ENCODE measurements at places on chromosomes 12 and 14.

DNA sequence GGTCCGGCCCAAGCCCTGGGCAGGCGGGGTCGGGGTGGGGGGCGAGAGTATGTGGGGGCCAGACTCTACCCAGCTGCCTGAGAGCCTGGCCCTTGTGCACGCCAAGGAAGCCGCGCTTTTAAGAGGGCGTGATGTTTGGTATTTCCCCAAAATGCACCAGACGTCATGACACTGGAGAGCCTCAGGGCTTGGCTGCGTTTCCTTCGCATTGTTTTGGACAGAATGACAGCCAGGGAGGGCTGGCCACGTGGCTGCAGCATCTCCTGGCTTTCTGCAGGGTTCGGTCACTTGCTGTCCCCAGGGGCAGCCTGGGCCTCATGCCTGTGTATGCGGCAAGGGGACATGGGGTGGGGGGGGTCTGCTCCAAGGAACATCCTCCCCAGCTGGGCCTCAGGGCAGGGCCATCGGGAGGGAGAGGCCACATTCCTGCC, 16.1 kb upstream of the NUDT14 start:
- no peak for DNase-seq

DNA sequence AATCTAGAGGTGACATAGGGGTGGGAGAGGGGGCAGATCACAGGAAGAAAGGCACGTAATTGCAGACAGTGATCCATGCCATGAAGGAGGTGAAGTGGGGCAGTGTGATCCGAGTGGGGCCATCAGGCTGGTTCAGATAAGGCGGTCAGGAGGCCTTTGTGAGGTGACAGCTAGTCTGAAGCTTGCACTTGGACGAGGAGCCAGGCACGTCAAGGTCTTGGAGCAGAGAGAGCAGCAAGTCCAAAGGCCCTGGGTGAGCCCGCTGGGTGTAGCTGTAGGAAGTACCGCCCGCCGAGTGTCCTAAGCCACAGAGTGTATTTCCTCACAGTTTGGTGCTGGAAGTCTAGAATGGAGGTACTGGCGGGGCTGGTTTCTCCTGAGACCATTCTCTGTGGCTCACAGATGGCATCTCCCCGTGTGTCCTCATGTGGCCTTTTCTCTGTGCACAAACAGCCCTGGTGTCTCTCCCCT, 23.6 kb downstream of the RHOF start:
- no peak for DNase-seq

DNA sequence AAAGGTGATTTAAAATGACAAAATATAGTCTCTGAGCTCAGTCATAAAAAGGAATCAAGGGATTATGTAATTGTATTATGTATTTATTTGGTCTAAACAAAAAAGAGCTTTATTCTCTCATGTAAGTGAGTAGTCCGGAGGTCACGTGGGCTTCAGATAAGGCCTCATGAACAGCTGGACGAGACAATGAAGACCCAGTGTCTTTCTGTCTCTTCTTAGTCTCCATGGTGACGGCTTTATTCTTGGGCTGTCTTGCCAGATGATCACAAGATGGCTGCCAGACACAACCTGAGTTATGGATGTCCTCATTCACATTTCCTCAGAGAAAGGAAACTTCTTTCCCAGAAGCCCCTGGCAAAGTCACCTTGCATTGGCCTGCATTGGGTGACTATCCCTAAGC, 98.6 kb downstream of the ARF6 start:
- no peak for DNase-seq

- DNase-seq = no peak
Measured at GRCh38 chr12:104050436-104050835, 449 bp upstream of the GLT8D2 start.

DNA sequence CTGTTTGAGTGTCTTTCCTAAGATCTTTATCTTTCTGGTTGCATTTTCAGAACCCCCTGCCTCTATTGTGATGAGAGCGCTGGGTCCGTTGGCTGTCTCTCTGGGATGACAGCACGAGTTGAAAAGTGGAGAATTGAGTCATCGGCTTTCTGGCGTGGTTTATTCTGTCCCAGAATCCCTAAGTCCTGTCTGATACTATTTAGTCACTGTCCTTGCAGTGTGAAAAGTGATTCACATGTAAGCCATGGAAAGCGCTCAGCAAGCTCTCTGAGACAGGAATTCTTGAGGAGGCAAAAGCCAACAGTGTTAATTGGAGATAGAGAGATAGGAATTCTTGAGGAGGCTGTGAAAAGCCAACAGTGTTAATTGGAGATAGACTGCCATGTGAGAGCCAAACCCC, 121.7 kb downstream of the CHST11 start:
- peak; percentile 49 for DNase-seq

DNA sequence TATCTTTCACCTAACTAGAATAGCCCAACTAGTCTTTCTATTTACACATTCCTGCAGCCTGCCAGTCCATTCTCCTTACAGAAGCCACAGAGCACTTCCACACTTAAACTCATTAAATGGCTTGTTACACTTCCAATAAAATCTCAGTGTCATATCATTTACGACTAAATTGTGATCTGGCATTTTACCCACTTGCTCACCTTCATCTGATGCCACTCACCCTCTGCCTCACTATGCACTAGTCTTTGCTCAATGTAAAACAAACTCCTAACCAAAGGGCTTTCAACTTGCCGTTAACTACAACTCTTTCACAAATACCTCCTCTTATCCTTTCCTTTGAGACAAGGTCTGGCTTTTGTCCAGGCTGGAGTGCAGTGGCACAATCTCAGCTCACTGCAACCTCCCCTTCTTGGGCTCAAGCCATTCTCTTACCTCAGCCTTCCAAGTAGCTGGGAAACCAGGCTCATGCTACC, 24.1 kb downstream of the YAF2 start:
- peak; percentile 94 for DNase-seq

DNA sequence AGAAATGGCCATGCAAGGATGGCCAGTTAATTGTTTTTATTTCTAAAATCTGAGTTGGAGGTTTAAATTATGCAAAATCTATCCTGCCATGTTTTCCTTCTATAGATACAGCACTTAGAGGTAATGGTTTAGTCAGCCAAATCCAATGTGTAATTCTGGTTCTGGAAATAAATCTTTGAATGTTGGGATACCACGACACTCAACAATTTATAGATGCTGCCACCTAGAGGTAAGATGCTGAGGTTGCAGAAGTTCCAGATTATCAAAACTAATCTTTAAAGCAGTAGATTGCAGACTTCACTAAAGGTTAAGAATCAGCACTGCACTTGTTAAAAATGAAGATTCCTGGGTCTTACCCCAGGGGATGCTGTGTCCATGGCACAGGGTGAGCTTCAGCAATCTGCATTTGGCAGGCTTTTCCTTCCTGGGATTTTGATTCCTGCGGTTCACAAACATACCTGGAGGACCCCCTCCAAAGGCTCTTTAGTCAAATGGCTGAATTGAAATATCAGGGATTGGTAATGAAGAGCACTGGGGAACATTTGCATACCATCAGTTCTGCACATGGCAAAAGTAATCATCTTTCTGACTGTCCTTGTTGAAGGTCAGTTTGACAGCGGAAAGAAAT, 53.4 kb upstream of the ANO4 start:
- DNase-seq = peak; percentile 46

All from cardiac muscle cell (in vitro differentiated cells and primary cell).